ENCODE measurements at places on chromosomes 2 and 18.

DNA sequence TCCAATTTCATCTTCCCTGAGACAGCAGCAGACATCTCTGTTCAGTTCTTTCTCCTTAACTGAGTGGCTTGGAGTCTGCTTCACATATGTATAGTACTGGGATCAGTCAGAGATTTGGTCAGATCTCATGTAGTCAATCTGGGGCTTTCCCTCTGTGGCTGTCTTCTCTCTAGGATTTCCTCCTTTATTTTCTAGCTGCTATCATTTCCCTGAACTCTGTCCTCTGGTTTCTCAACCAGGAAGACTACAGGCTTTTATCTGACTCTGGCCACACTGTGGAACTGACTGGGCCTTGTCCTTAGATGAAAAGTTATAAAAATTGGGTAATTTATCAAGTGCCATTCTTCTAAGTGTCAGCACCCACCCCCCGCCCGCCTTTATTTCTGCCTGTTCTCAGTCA lies 121.0 kb downstream of the RAPGEF4 start:
- peaks cover 31% of the 10 kb centered on the region for H3K27me3 ChIP-seq
- no peaks in the 10 kb centered on the region for H3K36me3 ChIP-seq
- H3K4me3 ChIP-seq: no peak overlapping the region
- no peak for DNase-seq
- no peak overlapping the region for H3K27ac ChIP-seq

DNA sequence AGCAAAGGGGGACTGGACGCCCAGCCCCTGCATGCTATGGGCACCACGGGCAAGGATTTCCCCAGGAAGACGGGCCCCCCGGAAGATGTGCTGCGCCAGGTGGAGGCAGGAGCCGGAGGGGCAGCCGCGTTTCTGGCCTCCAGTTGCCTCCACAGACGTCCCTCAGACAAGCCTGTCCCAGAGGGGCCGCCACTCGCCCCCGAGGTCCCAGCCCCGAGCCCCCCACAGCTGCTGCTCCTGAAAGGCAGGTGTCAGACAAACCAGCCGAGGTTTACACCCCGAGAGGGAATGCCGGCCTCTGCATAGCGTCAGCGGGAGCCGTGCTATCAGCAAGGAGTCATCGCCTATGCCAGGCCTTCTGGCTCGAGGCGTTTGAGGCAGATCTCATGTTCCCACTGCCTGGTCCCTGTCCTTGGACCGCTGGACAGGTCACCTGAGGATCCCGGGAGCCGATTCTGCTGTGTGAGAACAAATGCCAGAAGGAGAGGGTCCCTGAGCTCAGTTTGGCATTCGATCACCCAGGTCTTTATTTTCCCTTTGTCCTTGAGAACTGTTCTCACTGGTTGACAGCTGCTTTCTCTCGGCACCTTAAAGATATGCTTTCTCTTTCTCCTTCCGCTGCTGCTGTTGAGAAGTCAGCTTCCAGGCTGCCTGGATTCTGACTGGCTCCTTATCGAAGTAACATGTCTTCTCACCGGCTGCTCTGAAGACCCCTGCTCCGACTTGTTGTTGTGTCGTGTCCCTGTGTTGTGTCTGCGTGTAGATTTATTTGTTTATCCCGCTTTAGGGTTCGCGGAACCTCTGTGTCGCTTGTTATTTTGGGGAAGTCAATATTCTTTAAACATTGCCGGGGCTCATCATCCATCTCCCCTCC lies 20.6 kb downstream of the CROCC2 start:
- no peaks in the 10 kb centered on the region for H3K4me1 ChIP-seq
- H3K36me3 ChIP-seq: no peaks in the 10 kb centered on the region
- DNase-seq: no peak
- H3K4me3 ChIP-seq: no peak overlapping the region
- peaks cover 9% of the 10 kb centered on the region for H3K27me3 ChIP-seq

DNA sequence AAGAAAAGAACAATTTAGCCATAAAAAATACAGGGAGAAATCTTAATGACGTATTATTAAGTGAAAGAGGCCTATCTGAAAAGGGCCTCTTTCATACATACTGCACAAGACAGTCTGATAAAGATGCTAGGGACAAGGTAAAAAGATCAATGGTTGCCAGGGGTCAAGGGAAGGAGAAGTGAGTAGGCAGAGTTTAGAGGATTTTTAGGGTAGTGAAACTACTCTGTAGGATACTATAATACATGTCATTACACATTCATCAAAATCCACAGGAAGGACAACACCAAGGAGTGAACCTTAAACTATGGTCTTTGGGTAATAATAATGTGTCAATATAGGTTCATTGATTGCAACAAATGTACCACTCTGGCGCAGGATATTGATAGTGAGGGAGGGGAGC lies 289.3 kb downstream of the FSIP2 start:
- H3K4me1 ChIP-seq: peaks cover 9% of the 10 kb centered on the region
- no peaks in the 10 kb centered on the region for H3K27me3 ChIP-seq
- H3K4me3 ChIP-seq: no peak overlapping the region
- no peak for DNase-seq
- H3K36me3 ChIP-seq: no peaks in the 10 kb centered on the region

DNA sequence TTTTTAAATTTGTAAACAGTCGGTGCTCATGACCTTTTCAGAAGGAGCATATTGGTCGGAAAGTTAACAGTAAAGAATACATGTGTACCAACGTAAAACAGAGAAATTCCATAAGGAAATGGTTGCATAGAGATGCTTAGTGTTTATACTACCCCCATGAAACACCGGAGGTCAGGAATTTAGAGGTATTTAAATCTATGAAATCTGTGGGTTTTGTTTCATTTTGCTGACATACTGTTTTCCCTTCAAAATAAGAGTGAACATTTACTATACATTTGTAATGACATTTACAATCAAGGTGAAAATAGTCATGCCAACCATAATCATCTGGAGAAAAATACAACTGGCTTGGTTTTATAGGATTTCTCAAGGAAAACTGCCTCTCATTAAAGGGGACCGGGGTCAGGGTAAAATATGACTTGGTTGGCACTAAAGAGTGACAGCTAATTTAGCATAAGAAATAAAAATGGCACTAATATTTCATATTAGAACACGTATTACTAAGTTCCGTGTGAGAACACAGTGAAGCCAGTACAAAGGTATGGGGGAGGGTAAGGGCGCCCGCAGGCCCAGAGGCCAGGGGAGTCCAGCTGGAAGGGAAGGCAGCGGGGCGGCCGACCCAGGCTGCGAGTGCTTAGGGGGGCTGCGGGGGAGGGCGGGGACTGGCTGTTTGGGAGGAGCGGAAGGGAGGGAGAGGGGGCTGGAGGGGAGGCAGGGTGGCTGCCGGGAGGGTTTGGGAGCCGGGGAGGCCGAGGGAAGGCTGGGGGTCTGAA lies 1.1 kb upstream of the RNU4ATAC start:
- peak overlapping the region; percentile 96 for H3K4me3 ChIP-seq
- H3K36me3 ChIP-seq: peaks cover 39% of the 10 kb centered on the region
- H3K27me3 ChIP-seq: no peaks in the 10 kb centered on the region
- H3K4me1 ChIP-seq: peaks cover 39% of the 10 kb centered on the region
- no peak for DNase-seq

- H3K27ac ChIP-seq: no peak overlapping the region
- no peak for DNase-seq
- peaks cover 26% of the 10 kb centered on the region for H3K27me3 ChIP-seq
- peaks cover 2% of the 10 kb centered on the region for H3K4me1 ChIP-seq
- peaks cover 4% of the 10 kb centered on the region for H3K36me3 ChIP-seq
Measured at GRCh38 chr2:149170911-149171310, 132.4 kb downstream of the LYPD6B start.

DNA sequence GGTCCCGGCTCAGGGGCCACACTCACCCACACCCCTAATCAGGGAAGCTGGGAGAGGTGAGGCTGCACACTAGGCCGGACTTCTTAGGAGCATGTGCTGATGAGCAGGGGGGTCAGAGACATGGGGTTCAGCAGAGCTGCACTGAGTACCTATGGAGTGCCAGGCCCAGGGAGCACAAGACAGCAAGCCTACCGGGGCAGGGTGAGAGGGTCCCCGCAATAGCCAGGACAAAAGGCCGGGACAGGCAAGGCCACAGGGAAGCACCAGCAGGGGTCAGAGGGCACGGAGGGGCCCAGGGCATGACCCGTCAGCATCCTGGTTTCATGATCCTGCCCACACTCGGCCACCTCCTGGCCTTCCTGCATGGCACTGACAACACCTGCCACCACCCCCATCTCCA lies 73.5 kb downstream of the TNS1 start:
- peaks cover 5% of the 10 kb centered on the region for H3K27me3 ChIP-seq
- H3K4me3 ChIP-seq: no peak overlapping the region
- H3K27ac ChIP-seq: no peak overlapping the region
- H3K4me1 ChIP-seq: peaks cover 14% of the 10 kb centered on the region

DNA sequence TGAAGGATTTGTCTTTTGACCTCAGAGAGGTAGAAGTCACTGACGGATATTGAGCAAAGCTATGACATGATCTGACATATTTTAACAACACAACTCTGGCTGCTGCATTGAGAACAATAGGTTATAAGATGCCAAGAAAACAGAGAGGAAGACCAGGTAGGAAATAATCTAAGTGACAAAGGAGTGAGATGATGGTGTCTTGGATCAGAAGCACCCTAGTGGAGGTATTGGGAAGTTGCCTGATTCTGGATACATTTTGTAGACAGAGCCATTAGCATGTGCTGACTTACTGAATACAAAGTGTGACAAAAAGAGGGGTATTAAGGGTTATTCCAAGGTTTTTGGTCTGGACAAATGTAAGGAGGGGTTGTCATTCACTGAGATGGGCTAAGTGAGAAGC lies 1438.1 kb downstream of the DPP10 start:
- H3K4me1 ChIP-seq: no peaks in the 10 kb centered on the region
- no peak overlapping the region for H3K4me3 ChIP-seq
- H3K36me3 ChIP-seq: no peaks in the 10 kb centered on the region
- DNase-seq: no peak
- H3K27me3 ChIP-seq: no peaks in the 10 kb centered on the region

DNA sequence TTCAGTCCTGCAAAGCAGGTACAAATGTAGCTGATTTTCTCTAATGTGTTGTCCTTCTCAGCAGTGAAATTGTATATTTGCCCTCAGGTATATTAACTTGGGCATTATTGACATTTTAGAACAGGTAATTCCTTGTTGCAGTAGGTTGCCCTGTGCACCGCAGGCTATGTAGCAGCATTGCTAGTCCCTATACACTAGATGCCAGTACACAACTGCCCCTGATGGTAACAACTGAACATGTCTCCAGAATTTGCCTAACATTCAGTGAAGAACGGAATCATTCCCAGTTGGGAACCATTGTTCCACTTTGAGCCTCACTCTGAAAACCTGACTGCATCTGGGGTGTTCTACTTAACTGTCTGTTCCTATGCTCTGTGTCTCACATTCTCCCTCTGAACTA lies 23.1 kb upstream of the TFPI start:
- peaks cover 5% of the 10 kb centered on the region for H3K4me1 ChIP-seq
- no peaks in the 10 kb centered on the region for H3K27me3 ChIP-seq
- H3K4me3 ChIP-seq: no peak overlapping the region
- H3K27ac ChIP-seq: no peak overlapping the region
- DNase-seq: no peak

- peaks cover 1% of the 10 kb centered on the region for H3K36me3 ChIP-seq
- no peaks in the 10 kb centered on the region for H3K4me1 ChIP-seq
- no peaks in the 10 kb centered on the region for H3K27me3 ChIP-seq
- no peak for DNase-seq
- H3K4me3 ChIP-seq: no peak overlapping the region
- H3K27ac ChIP-seq: no peak overlapping the region
Measured at GRCh38 chr18:26794230-26795101, 71.0 kb downstream of the AQP4 start.

DNA sequence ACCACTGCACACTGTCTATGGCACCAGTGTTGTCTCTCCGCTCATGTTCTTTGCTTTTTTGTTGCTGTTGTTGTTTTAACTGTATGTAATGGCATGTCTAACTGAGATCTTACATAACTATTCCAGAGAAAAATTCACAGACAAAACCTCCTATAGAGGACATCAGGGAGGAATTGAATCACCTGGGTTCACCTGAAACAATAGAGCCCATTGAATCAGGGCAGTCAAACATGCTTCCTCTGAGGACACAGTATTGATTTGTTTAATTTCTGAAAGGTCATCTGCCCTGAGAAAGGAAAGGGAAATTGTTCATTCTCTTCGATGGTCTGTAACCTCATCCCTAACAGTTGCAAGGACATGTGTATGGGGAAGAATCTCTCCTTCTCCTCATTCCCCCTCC lies 237.5 kb downstream of the SRBD1 start:
- H3K27ac ChIP-seq: no peak overlapping the region
- no peaks in the 10 kb centered on the region for H3K36me3 ChIP-seq
- no peak overlapping the region for H3K4me3 ChIP-seq
- no peaks in the 10 kb centered on the region for H3K27me3 ChIP-seq
- no peak for DNase-seq
- no peaks in the 10 kb centered on the region for H3K4me1 ChIP-seq

- H3K27ac ChIP-seq: no peak overlapping the region
- no peak overlapping the region for H3K4me3 ChIP-seq
- no peak for DNase-seq
- H3K27me3 ChIP-seq: no peaks in the 10 kb centered on the region
Measured at GRCh38 chr2:238132463-238133450, 5.7 kb upstream of the KLHL30 start.

- H3K4me3 ChIP-seq: no peak overlapping the region
- no peak overlapping the region for H3K27ac ChIP-seq
- H3K4me1 ChIP-seq: no peaks in the 10 kb centered on the region
- DNase-seq: no peak
Measured at GRCh38 chr2:135186054-135186453, 134.0 kb downstream of the RAB3GAP1 start.

DNA sequence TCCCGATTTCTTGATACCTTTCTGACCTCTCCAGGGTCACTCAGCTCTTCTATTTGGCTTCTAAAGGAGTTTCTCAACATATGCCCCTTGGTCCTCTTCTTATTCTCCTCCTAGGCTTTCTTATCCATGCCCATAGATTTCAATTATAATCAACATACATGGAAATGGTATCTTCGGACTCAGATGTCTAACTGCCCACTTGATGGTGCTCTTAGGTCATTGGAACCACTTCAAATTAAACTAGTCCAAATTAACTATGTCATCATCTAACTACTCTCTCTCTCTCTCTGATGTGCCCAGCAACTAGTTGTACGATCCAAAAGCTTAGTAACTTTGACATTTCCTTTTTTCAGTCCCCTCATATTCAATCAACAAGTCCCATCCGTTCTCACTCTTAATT lies 43.2 kb upstream of the GPR75 start:
- no peaks in the 10 kb centered on the region for H3K27me3 ChIP-seq
- no peak for DNase-seq
- no peak overlapping the region for H3K27ac ChIP-seq
- peaks cover 32% of the 10 kb centered on the region for H3K36me3 ChIP-seq
- H3K4me1 ChIP-seq: no peaks in the 10 kb centered on the region
